Uterus (tissue), 4 donors: ENCODE measurements at places on chromosomes 6 and 20. TPM values are rescaled to one million over a fixed set of nuclear protein-coding genes. Genes with fewer than 3 reads are reported as not detected.
A peak's percentile ranks its signal among the peaks of the same experiment; 100 is the strongest.

DNA sequence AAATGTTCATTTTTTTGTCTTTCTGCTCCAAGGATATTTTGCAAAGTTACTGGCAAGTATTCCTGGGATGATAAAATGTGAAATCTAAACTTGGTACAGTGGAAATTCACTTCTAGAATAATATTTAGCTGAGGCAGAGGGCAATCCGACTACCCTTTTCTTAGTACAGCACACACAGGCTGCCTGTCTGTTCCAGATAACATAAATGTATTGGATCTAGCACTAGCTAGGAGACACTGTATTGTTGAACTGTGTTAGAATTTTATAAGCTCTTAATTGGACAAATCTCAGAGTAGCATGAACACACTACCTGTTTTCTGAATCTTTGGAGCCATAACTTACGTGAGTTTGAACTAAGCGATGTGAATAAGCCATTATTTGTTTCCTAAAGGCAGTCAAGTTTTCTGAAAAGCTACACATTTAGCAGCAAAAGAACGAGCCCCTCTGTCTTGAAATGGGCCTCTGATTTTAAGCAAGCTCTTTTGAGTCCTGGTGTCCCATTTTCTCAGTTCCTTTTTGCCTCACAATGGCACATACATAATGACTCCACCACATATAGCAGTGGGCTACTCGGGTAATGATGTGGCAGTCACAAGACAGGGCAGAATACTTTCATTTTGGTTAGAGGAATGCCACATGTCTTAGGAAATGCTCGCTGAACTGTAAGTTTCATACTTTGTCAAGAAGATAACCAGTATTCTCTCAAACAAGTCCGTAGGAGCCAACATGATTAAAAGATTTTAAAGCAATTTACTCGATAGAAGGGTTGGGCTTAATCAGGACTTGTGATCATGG is 116.5 kb upstream of the ESR1 start:
- no peaks in the 10 kb centered on the region for H3K36me3 ChIP-seq
- H3K27ac ChIP-seq: peak overlapping the region; percentile 94
- no peaks in the 10 kb centered on the region for H3K27me3 ChIP-seq
- H3K4me1 ChIP-seq: no peaks in the 10 kb centered on the region
- DNase-seq: no peak

GRCh38 chr6:11275598-11275997 is 43.1 kb upstream of the NEDD9 start:
- no peaks in the 10 kb centered on the region for H3K36me3 ChIP-seq
- DNase-seq: no peak
- no peaks in the 10 kb centered on the region for H3K27me3 ChIP-seq
- no peak overlapping the region for H3K27ac ChIP-seq
- no peak overlapping the region for H3K4me3 ChIP-seq

DNA sequence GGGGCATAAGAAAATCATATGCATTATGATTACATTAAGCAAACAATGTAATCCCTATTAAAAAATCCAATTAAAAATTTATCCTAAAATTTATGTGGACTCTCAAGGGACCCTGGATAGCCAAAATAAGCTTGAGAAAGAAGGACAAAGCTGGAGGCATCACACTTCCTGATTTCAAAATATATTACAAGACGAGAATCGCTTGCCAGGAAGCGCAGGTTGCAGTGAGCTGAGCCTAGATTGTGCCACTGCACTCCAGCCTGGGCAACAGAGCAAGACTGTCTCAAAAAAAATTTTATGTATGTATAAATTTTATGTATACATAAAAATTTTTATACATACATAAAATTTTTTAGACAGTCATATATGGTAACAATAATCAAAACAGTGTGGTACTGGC is 48.5 kb upstream of the GCNT2 start:
- no peak overlapping the region for H3K27ac ChIP-seq
- no peaks in the 10 kb centered on the region for H3K36me3 ChIP-seq
- no peaks in the 10 kb centered on the region for H3K4me1 ChIP-seq

DNA sequence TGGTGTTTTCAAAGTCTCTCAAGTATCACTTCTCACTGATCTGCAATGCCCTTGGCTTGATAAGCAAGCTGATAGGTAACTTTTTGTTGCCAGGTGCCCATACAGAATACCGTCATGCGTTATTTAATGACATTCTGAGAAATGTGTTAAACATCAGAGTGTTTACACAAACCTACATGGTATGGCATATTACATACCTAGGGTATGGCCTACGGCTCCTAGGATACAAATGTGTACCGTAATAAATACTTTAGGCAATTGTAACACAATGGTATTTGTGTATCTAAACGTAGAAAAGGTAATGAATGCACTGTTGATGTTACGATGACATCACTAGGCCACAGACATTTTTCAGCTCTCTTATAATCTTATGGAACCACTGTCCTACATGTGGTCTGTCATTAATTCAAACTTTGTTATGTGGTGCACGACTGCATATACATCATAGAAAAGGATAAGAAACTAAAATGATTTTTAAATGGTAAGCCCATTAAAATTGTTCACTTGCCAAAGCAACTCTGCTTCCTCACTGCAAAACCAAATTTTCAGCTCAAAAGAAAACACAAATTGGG is 35.7 kb downstream of the CSNK2A1 start:
- no peak for DNase-seq
- H3K27me3 ChIP-seq: no peaks in the 10 kb centered on the region
- no peaks in the 10 kb centered on the region for H3K4me1 ChIP-seq
- no peak overlapping the region for H3K4me3 ChIP-seq

DNA sequence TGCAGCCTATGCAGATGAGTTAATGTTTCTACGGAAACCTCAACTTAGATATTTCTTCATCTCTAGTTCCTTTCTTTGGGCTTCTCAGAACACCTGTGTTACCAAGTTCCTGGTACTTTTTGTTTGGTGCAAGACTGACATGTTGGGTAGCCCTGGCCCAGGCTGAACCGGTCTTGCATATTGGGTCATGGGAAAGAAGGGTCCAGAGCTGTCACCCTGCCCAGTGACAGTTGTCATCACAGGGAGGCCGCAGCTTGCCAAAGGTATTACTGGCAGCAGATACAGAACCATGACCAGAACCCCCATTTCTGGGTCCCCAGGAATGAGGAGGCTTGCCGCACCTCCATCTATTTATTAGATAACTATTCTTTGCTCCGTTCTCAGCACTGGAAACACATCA is 40.2 kb downstream of the PDYN start:
- no peak for DNase-seq
- H3K36me3 ChIP-seq: no peaks in the 10 kb centered on the region
- no peaks in the 10 kb centered on the region for H3K4me1 ChIP-seq

GRCh38 chr20:1108437-1108920 is 9.9 kb upstream of the PSMF1 start:
- no peak overlapping the region for H3K4me3 ChIP-seq
- no peaks in the 10 kb centered on the region for H3K27me3 ChIP-seq
- H3K36me3 ChIP-seq: no peaks in the 10 kb centered on the region
- H3K27ac ChIP-seq: no peak overlapping the region
- H3K4me1 ChIP-seq: no peaks in the 10 kb centered on the region
- DNase-seq: peak; percentile 43

DNA sequence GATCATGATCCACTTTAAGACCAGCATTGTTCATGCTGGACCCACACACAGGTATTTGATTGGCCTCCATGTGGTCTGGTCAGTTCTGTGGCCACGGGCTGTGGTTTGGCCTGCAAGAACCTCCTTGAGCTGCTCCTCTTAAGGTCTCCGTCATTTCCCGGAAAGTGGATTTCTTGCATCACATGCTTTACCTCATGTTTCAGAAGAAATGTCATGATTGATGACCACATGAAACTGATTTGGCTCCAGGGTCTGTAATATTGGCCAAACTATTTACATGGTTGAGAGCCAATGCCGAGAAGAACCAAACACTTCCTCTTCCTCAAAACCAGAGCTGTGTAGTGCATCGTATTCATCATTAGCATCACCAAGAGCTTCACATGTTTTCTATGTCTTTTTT is 13.2 kb upstream of the RSPH3 start:
- H3K4me3 ChIP-seq: no peak overlapping the region
- H3K27me3 ChIP-seq: no peaks in the 10 kb centered on the region
- H3K4me1 ChIP-seq: no peaks in the 10 kb centered on the region
- no peak for DNase-seq
- no peak overlapping the region for H3K27ac ChIP-seq

DNA sequence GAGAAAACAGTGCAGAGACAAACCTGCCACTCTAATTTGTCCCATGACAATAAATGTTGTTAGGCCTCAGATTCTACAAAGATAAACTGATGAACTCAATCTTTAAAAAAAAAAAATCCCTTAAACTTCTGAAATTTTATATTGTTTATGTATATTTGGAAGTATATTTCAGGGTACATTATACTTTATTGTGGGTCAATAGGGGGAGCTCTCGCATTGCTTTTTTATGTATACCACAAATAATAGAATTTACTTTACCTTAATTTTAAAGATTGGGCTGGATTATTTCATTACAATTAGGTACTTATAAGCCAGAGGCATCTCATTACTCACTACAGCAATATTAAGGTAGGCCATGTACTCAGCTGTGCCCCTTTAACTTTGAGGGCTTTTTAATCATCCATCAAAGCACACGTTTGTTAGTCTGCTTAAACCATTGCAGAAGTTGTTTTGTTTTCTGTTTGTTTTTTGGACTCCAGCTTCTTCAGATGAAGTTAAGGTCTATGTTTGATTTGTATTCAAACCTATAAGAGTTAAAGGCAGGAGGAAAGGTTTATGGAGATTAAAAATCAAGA is 56.3 kb upstream of the EYA4 start:
- no peak for DNase-seq
- no peak overlapping the region for H3K27ac ChIP-seq
- no peaks in the 10 kb centered on the region for H3K4me1 ChIP-seq
- H3K27me3 ChIP-seq: no peaks in the 10 kb centered on the region

DNA sequence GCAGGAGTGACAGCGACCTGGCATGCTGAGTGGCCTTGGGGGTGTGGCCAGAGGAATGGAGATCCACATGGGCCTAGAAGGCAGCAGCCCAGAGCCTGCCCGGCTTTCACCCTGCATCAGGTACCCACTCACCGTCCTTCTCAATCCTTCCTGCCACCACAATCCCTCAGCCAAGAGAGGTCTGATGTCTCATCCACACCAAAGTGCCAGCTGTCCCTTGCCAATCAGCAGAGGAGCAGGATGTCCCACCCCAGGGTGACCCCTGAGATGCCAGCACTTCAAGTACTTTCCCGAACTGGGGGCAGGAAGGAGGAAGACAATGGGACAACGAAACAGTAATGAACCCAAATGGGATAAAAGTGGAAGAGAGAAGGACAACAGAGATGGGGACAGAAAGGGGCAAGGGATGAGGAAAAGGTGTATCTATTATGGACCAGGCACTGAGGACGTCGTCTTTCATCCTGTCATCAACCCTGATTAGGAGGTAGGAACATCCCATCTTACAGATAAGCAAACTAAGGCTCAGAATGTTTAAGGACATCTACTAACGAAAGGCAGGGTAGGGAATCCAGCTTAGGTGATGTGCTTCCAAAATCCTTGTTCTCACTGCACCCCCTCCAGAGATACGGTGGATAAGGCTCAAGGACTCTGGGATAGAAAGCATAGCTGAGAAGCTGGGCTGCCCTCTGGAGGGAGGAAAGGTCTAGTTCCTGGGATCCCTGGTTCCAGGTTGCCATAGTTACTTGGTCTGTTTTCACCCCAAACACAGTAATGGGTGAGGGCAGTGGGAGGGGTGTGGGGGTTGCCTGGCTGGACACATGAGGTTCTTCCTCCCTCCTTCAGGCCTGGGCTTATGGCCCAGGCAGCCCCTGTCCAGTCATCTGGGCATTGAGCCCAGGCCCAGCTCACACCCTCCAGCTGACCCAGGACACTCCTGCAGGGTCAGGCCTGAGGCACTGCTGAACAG is 4.5 kb upstream of the TNXB start:
- no peak overlapping the region for H3K4me3 ChIP-seq
- peaks cover 11% of the 10 kb centered on the region for H3K4me1 ChIP-seq
- no peaks in the 10 kb centered on the region for H3K36me3 ChIP-seq
- DNase-seq: peak; percentile 95
- no peaks in the 10 kb centered on the region for H3K27me3 ChIP-seq

- no peak overlapping the region for H3K27ac ChIP-seq
- no peak for DNase-seq
- no peaks in the 10 kb centered on the region for H3K36me3 ChIP-seq
- H3K27me3 ChIP-seq: no peaks in the 10 kb centered on the region
These were observed 24.4 kb downstream of the PTPN1 start for GRCh38 chr20:50534567-50534966.

PRDM13 gene
- not detected for total RNA-seq

RSPH9 gene
- not detected for total RNA-seq

ISM1 gene
- 2.3 TPM for total RNA-seq

CLPSL2 gene
- not detected for total RNA-seq

PPP1R14C gene
- total RNA-seq: not detected
